ENCODE measurements at places on chromosomes 2 and 18.

DNA sequence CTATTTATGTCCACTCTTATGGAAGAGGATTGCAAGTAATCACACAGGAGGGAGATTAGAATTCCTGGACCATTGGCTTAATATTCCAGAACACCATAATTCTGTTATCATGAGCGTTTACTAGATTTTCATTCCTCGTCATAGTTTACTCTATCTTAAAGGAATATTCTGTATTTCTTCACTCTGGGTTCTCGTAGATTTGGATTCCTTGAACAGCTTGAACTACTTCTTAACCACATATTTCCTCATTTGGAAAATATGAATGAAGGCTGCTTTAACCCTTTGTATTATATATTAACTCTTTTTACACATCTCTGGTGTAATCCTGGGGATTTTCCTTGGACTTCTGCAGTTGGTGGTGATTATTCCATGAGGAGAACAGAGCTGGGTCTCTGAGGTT is 46.3 kb upstream of the CCBE1 start:
- DNase-seq, result no peak

- DNase-seq, result no peak
Measured at GRCh38 chr2:211745295-211746097, 793.1 kb downstream of the ERBB4 start.

GRCh38 chr2:121489284-121489683 is 41.4 kb upstream of the RNU4ATAC start:
- no peak for DNase-seq

DNA sequence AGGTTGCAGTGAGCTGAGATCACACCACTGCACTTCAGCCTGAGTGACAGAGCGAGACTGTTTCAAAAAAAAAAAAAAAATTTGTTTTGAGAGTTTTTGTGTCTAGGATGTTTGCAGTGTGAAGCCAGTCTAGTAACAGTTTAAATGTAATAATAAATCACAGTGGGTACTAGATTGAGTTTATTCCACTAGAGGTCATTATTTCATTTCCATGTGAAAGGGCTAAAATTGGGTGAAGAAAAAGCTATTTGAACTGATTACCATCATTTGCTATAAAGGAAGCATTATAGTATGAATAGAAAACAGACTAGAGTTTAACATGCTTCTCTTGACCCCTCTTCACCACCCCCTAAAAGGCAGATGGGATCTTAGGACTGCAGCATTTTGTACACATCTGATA is 20.3 kb downstream of the SNRPD1 start:
- no peak for DNase-seq

DNA sequence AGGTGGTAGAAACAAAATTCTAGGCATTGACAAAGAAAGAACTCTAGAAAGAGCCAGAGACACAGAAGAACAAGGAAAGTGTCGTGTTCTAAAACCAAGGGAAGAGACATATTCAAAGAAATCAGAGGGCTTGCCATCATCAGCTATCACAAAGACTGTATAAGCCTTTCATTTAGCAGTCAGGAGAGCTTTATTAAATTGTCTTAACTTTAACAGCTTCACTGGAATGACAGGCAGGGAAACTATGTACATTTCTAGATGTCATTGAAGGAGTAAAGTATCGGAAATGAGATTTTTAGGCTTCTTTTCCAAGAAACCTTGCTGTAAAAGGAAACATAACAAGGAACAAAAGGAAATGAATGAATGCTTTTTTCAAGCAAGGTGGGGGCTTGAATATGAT is 15.8 kb downstream of the KYNU start:
- DNase-seq, result no peak

GRCh38 chr2:236777408-236777807 is 207.8 kb downstream of the ACKR3 start:
- no peak for DNase-seq

DNA sequence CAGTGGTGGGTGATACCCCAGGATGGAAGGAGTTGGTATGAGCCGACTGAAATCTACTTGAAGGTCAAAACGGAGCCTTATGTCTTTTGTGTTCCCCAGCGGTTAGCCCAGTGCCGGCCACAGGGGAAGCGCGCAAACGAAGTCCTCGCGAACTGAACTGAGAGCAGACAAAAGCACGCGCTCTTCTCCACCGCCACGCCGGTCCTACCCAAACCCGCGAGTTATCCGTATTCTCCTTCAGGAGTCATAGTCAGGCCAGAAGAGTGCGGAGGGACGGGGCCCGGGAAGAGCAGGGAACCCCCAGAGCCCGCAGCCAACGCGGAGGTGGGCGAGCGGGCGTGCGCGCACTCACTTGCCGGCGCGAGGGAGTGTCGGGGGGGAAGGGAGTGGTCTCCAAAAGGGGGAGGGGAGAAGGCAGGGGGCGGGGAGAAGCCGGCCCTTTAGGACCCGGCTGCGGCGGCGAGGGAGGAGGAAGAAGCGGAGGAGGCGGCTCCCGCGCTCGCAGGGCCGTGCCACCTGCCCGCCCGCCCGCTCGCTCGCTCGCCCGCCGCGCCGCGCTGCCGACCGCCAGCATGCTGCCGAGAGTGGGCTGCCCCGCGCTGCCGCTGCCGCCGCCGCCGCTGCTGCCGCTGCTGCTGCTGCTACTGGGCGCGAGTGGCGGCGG is at the start of gene IGFBP2:
IGFBP2 (plus strand) TSS at position 469 of the 664 bp plus-strand sequence; CDS start at position 573, 104 bp downstream.
- DNase-seq, result peak; percentile 29

GRCh38 chr18:62490967-62491695 is 31.7 kb upstream of the ZCCHC2 start:
- no peak for DNase-seq

- DNase-seq, result no peak
Measured at GRCh38 chr2:15048000-15048399, 415.5 kb downstream of the LRATD1 start.

GRCh38 chr2:201343559-201343958 is 13.6 kb downstream of the FLACC1 start:
- no peak for DNase-seq

- no peak for DNase-seq
Measured at GRCh38 chr18:58320907-58321561, 277.0 kb downstream of the NEDD4L start.

- no peak for DNase-seq
Measured at GRCh38 chr18:49853436-49853835, 40.1 kb upstream of the ACAA2 start.

DNA sequence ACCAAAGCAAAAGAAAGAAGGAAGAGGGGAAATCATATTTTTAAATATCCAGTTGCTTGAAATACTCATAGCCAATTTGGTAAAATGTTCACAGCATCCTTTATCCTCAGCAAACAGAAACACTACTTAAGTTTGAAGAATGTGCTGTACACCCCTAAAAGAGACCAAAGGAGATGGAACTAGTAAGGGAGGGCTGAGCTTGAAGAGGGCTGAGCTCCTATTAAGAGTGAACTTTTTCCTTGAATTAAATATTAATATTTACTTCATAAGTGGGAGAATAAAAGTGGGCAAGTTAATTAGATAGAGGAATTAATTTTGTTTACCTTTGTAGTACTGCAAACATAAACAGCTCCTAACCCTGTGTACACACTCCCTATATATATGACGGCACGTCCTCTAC is 7.0 kb downstream of the EVX2 start:
- DNase-seq, result no peak

GRCh38 chr2:146239392-146240135 is 1605.3 kb upstream of the ACVR2A start:
- DNase-seq, result no peak

DNA sequence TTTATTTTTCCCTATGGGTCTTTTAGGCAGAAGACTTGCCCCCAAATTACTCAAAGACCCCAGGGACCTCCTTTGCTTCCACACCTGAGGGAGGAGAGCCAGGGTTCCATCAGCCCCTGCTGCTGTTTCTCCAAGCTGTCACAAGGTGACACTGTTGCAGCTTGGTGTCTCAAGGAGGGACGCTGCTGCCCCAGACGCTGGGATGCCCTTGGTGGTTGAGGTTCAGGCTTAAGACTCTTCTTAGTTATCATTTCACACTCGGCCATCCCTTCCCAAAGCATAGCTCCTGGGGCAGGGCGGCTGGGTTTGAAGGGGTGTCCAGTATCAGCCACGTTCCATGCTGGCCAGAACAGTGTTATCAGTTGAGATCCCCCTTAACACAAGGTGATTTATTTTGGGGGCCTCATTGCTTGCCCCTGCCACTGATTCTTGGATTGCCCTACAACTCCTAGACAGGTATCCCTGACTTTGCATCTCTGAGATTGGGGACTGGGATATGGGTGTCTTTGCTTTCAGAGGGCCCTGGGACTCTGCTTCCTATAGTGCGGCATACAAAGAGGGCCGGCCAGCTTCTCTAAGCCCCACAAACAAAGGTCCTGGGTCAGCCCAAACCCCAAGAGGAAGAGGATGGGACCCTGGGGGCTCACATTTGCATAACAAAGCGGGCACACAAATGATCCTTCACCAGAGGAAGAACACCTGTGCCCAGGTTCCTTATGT is 22.7 kb downstream of the GPR55 start:
- DNase-seq, result no peak

GRCh38 chr2:165667375-165667774 is 126.7 kb downstream of the GALNT3 start:
- no peak for DNase-seq

- no peak for DNase-seq
Measured at GRCh38 chr2:17979707-17980106, 101.2 kb downstream of the KCNS3 start.

DNA sequence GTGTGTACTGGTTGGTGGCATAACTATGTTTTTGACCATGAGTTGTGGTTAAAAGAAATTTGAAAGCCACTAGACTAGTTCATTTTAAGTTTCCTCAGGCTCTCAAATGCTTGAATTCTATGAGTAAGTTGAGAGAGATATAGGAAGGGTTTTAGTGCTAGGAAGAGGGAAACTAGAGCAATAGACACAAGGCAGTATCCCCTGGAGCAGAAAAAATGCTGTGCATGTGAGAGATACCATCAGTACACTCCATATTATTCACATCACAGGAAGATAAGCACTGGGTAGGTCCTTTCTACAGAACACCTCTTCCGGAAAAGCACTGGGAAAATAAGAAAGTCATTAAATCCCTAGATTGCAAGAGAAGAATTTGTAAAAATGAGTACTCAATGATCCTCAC is 19.3 kb upstream of the DSG3 start:
- no peak for DNase-seq

DNA sequence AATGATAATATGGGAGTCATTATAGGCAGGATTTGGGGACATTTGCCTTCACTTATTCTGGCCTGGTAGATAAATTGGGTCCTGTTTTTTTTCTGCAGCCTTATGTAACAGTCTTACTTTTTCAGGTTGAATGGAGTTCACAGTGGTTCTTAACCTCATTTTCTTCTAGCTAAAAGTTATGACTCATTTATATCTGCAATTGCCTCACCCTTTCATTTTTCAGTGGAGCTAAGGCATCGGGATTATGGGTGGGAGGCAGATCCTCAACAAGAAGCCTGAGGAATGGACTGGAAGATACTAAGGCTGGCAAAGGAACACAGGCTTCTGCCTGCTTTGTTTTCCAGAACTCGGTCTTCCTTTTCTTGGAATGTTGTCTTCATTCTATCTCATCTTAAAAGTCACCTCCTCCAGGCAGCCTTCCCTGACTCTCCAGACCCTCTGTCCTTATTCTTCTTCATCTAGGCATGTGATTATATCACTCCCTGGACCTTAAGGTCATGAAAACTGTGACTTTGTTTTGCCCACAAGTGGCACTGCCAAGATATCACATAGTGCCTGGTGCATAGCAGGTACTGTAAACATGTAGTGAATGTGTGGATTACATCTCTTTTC is 41.0 kb upstream of the ACSL3 start:
- no peak for DNase-seq

GRCh38 chr2:122011493-122012270 is 256.2 kb downstream of the TSN start:
- no peak for DNase-seq

DNA sequence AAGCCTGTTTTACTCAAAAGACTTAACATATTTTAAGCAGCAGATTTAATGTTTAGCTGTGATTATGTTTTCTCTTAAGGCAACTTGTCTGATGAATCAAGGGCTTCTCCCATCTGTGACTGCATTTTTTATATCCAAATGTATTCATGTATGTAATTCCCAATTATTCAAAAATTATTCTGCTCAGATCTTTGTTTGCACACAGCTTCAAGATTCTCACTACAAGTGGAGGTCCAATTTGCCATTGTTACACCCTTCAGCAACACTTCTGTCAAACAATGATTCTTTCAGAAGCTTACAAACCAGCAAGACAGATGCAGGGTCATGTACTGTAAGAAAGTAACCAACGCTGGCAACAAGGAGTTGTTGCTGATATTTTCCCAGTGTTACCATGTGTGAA is 5.9 kb upstream of the LRPPRC start:
- no peak for DNase-seq

- DNase-seq, result no peak
Measured at GRCh38 chr2:157891643-157892041, 15.5 kb upstream of the ACVR1 start.

GRCh38 chr2:74873012-74873665 is 39.2 kb downstream of the HK2 start:
- DNase-seq, result no peak

GRCh38 chr2:9764153-9764778 is 79.0 kb upstream of the TAF1B start:
- no peak for DNase-seq

DNA sequence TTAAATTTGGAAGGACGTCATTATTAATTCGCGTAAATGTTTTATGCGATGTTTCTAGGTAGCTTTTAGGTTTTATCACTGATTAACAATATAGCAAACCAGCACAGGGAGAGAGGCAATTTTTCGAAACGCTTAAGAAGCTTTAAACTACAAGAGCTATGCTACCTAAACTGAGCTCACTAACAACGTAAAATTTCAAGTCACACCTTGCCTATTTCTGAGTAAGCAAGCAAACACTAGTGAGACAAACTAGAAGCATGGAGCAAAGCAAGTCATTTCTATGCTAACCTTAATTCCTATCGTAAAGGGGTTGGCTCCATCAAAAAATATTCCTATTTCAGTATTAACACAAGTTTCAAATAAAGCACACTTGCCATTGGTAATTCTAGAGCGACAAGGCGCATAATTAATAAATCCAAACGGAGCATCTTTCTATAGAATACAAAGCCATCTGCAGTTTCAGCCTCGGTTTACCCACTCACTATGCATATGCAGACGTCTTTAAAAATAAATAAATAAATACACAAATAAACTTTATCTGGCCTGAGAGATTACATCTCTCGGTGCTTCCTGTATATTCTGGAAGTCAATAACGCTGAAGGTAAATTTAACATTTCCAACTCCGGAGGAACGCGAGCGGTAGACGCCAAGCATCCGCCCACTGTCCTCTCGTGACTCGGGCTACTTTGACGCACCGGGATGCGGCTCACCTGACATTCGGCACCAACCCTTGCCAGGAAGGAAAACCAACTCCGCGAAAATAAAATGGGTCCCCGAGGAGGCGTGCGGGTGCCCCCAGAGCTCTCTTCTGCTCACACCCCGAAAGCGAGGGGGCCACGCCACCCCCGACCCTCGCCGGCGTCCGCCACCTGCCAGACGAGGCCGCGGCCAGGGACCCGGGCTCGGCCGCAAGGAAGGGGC is 947 bp downstream of the ITSN2 start:
- DNase-seq, result peak; percentile 27

GRCh38 chr2:142687509-142687908 is 190.0 kb upstream of the KYNU start:
- no peak for DNase-seq

GRCh38 chr2:82428251-82428650 is 2030.8 kb downstream of the SUCLG1 start:
- no peak for DNase-seq

GRCh38 chr18:47679864-47680263 is 250.6 kb downstream of the SMAD2 start:
- DNase-seq, result no peak
